ENCODE measurements at places on chromosomes 16 and 17.

GRCh38 chr17:50507871-50508572, at the start of gene MYCBPAP:
Gene MYCBPAP (plus strand): TSS chr17:50508439. CDS start chr17:50508675, 236 bp downstream.
- peak; percentile 77 for DNase-seq

GRCh38 chr17:17176341-17176740, 29.8 kb downstream of the PLD6 start:
- DNase-seq, result no peak

- DNase-seq, result no peak
Observed at GRCh38 chr17:42184713-42185620, at the start of gene HCRT. Gene HCRT (minus strand): TSS chr17:42185452. CDS start chr17:42185365, 87 bp downstream.

DNA sequence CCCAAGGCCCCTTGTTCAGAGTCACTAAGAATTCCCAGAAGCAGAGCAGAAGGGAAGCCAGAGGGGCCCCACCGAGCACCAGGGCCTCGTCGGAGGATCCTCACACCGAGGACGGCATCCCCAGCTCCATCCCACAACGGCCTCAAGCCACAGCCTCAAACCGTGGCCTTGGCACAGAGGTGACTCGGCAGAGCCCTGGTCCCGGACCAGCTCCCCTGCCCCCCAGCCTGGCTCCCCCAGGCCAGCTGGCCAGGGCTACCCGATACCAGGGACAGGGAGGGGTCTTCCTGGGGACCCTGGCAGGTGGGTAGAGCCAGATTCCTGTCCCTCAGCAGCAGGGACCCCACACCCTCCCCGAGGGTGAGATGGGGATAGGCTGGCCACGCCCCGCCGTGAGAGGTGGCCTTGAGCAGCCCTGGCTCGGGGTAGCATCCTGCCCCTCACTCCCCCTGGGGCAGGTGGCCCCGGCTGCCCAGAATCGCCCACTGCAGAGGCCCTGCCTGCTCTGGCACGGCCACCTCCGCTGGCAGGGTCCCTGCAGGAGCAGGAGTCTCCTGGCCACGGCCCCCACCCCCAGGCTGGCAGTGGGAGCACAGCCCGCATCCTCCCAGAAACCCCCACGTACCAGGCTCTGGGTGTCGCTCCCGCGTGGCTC, 5.6 kb upstream of the PVALEF start:
- DNase-seq, result no peak

DNA sequence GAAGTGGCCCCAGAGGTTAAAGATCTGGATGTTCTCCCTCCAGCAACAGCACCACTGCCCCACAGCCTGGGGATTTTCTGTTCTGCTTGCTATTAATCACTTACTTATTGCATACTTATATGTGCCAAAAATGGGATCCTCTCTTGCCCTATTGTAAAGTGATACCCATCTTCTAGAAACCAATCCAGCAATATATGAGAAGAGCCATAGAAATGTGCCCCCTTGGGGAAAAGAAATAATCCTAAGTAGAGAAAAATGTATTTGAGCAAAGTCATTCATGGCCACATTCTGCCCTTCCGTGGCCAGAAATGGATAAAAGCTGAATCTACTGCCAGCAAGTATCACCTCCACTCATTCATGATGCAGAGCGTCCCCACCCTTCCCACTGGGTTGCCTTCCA, 20.9 kb downstream of the SOST start:
- no peak for DNase-seq

- DNase-seq, result no peak
Observed at GRCh38 chr17:48878920-48879898, 13.4 kb upstream of the ATP5MC1 start.

- DNase-seq, result no peak
Observed at GRCh38 chr16:87922250-87922871, 14.0 kb downstream of the CA5A start.

DNA sequence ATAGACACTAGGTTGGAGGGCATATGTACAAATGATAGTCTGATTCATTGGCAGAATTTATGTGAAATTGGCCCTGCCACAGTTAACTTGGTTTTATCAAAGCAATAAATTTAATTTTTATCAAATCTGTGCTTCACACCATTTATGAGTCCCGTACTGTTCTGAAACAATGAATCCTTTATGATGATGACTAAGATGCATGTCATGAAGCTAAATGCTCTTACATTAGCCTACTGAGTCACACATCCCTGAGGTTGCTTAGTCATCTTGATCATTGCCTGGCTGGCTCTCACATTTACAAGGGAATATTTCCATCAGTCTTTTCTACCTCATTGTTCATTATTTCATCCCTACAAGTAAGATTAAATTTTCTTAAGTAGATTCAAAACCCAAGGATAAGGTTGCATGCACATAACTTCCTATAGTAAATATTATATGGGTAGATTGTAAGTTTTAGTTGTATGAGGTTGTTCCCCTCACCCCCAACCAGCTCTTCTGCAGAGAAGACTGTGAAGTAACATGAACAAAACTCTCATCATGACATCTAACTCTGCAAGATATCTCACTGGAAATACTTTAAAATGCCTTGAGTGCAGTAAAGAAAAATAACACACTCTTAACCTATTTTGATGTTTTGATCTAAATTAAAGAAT, 170.7 kb downstream of the CYB561 start:
- DNase-seq, result no peak

DNA sequence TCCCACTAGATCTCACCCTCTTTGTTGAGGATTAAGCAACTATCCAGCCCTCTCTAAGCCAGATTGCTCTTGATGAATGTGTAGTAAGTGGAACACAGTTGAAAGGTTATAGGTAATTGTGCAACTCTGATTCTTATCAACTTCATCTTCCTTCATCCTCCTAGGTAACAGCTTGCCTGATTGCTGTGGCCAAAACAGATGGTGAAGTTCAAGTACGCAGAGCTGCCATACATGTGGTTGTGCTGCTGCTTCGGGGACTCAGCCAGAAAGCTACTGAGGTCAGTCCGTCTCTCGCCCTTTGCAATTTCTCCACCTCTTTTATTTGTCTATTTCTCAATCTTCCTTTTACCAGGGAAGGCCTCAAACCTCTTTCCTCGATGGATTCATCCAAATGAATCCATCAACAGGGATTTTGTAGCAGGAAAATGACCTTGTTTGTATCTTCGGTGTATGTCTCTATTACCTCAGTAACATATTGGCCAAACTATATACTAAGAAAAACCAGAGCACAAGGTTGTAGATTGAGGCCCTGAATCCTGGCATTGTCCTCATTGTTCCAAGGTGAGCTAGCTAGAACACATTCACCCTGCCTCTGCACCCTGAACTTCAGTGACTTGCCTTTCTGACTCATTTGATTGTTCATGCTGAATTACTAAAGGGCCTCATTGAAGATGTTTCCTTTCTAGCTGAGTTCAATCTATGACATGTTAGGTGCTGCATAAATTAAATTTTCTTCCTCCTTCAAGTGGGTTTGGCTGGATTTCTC, 65.1 kb upstream of the HAS3 start:
- no peak for DNase-seq

- DNase-seq, result no peak
Observed at GRCh38 chr16:56876048-56876447, 11.0 kb downstream of the SLC12A3 start.

DNA sequence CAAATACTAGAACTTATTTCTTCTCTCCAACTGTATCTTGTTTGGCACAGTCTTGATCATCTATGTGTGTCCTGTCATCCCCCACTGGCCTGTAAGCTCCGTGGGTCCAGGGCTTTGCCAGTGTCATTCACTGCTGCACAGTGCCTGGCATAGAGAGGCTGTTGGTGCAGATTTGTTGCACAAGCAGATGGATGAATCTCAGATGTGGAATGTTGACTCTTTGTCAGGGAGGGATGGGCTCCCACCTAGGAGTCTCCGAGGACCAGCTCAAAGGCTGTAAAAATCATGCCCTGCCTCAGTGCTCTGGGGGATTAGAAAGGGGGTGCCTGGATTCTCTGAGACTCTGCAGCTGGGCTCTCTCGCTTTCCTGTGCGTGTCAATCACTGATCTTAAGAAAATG, 60.6 kb downstream of the RAB11FIP4 start:
- no peak for DNase-seq

DNA sequence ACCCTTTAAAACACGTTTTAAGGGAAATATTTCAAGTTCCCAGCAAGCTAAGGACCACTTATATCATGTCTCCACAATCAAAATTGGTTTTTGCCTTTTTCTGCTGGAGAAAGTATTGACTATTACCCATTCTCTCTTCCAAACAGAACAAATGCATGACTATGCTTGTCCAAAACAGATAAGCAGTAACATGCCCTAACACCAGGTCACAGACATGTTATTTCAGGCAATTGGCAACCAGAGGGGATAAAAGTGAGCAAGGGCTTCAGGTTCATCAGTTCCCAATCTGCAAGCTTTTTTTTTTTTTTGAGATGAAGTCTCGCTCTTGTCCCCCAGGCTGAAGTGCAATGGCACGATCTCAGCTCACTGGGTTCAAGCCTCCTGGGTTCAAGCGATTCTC, 15.0 kb downstream of the SKA2 start:
- DNase-seq, result no peak

DNA sequence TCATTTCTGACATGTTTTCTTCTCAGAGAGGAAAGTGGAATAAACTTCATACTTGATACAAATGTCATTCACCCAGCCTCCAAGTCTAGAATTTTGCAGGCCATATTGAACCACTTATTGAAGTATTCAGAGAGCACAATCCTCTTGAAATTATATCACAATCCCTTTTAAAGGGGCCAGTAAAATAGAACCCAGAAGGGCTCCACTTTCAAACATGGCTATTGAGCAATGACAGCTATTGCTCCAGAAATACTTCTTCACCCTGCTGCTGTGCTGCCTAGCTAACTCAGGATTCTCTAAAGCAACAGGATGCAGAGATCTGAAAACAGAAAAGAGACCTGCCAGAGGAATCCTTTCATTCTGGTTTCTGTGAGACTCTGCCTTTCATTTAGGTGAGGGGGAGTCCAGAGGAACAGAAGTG, 275.0 kb upstream of the CDH5 start:
- no peak for DNase-seq

GRCh38 chr17:60036796-60037677, 41.7 kb downstream of the HEATR6 start:
- peak; percentile 55 for DNase-seq

DNA sequence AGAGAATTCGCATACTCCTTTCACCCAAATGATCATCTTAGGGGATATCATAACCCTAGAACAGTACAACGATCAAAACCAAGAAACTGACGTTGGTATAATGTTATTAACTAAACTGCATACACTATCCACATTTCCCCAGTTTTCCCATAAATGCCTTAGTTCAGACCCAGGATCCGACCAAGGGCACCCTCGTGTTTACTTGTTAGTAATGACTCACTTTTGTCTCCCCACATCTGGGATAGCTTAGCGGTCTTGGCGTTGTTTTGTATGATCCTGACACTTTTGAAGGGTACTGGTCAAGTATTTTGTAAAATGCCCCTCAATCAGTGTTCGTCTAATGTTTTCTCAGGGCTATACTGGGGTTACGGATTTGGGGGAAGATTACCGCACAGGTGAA, 8.0 kb downstream of the HS3ST3A1 start:
- no peak for DNase-seq

DNA sequence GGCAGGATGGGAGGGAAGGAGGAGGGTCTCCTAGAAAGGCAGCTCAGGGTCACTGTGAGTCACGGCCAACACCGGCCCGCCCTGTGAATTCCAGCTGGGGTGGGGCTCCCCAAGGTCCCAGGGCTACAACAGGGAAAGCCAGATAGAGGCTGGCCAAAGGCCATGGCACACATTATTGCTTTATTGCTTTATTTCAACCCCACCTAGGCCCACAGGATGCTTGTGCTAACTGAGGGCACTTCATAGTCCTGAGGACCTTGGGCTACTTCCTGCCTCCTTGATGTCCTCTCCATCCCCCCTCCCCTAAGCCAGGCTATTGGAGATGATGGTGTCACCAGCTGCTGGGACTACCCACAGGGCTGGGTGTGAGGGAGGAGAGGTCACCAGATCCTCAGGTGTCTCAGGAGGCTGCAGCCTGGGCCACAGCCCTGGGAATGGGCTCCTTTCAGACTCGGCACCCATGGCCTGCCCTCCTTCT, 26.1 kb downstream of the LRRC75A start:
- no peak for DNase-seq

DNA sequence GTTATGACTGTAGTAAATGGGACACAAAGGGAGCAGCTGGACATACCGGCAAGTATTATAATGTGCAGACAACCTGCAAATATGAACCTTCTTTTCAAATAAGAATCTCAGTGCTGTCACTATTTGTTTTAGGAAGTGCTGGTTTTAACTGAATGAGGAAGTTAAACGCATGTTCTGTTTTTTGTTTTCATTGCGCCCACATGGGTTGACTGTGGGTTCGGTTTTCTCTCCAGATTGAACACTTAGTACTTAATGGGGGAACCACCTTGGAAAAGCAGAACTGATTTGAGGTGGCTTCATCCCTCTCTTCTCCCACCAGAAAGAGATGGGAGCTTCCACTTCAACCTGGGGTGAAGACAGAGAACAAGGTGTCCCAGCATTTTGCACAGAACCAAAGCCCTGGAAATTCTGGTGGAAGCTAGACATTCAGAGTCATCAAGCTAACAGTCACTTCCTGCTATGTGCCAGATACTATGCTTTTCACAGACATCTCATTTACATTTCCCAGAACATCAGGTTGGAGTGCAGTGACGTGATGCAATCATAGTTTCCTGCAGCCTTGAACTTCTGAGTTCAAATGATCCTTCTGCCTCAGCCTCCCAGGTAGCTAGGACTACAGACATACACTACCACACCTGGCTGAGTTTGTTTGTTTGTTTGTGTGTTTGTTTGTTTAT, 149.8 kb downstream of the CDH13 start:
- no peak for DNase-seq

DNA sequence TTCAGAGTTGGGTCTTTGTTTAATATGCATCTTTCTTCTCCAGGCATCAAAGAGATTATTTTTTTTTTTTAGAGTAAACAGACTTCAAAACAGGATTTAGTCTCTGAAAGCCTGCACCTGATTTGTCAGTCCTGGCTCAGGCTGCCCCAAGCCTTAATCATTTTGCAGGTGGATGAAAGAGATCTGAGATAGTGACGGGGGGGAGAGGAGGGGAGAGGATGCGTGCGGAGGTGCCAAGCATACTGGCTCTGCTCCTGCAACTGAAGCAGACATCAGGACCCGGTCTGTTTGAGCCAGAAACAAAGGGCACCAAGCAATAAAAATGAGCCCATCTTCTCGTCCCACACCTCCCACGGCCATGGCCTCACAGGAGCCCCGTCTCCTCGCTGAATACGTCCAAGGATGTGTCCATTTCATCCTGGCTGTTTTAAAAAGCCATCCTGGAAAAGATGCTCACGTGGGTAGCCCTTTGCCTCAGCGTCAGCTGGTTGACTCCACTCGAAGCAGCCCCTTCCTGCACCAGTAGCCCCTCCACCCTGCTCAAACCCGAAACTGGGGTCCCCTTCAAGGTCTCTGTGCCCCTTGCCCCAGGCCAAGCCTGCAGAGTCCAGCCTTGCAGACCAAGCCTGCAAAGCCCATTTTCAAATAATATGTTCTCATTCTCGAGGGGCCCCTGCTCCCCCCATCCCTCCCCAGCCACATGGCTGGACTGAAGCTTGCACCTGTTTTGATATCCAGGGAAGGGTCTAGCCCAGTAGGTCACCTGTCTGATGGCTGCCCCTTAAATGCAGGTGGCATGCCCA, 84.8 kb upstream of the TNRC6C start:
- no peak for DNase-seq

GRCh38 chr17:38984666-38985065, 17.5 kb upstream of the FBXO47 start:
- no peak for DNase-seq
